ENCODE measurements at places on chromosomes 4 and X. TPM values are rescaled to one million over a fixed set of nuclear protein-coding genes. Genes with fewer than 3 reads are reported as not detected.

DNA sequence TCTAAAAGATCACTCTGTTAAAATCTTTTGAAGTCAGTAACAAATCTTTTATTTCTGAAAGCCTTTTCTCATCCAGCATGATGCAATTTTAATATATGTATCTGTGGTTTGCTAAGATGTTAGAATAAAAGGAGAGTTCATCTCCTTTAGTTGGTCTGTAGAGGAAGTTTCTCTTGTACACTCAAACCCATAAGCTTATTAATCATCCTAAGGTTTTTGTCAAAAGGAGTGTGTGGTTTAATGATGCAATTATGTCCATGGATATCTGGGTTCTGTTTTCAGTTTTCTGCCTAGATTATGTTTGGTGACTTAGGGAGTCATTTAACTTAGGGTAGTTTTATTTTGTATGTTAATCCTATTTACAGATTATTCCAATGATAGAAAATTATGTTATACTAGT, 52.1 kb upstream of the NDST4 start:
- DNase-seq: no peak

DNA sequence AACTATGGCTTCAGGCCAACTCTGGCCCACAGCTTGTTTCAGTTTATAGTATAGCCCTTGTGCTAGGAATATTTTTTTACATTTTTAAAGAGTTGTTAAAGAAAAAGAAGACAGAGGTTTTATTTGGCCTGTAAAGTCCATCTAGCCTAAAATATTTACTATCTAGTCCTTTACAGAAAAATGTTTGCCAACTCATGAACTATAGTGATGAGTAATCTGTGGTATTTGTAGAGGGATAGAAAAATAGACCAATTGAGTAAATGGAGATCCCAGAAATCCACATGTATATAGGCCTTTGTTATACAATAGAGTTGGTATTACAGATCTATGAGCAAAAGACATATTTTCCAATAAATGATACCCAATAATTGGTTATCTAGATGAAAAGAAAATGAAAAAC, 288.7 kb downstream of the PRDM5 start:
- no peak for DNase-seq

DNA sequence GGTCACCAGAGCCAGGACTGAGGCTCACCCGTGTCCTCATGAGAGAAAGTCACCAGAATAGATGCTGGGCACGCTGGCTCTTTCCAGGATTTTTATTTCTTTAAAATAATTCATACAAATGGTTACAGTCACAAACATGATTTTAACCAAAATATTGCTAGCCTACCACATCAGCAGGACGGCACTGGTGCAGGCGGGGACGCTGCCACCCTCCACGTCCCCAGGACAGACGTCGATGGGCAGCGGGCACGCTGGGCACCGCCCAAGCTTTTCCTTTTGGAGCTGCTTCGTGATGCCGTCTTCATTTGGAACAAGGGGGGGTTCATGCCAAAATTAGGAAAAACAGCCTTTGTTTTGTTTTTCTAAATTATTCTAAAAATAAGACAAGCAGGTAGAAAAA, 37.6 kb downstream of the CTBP1 start:
- no peak for DNase-seq

- DNase-seq: no peak
Observed at GRCh38 chrX:11197671-11198070, 86.5 kb downstream of the HCCS start.

SPIN2B gene
- total RNA-seq: 15.5 TPM

DNA sequence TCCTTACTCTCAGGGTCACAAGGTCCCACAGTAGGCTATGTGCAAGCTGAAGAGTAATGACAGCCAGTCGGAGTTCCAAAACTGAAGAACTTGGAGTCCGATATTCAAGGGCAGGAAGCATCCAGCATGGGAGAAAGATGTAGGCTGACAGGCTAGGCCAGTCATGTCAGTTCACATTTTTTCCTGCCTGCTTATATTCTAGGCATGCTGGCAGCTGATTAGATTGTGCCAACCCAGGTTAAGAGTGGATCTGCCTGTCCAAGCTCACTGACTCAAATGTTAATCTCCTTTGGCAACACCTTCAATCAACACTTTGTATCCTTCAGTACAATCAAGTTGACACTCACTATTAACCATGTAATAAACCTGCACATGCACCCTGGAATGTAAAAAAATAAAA, 960.9 kb upstream of the HS3ST1 start:
- no peak for DNase-seq

SHOX gene
- total RNA-seq: 0.16 TPM

- no peak for DNase-seq
Observed at GRCh38 chrX:105765691-105766090, 56.6 kb upstream of the NRK start.

MAGEA2B gene
- not detected for total RNA-seq

DNA sequence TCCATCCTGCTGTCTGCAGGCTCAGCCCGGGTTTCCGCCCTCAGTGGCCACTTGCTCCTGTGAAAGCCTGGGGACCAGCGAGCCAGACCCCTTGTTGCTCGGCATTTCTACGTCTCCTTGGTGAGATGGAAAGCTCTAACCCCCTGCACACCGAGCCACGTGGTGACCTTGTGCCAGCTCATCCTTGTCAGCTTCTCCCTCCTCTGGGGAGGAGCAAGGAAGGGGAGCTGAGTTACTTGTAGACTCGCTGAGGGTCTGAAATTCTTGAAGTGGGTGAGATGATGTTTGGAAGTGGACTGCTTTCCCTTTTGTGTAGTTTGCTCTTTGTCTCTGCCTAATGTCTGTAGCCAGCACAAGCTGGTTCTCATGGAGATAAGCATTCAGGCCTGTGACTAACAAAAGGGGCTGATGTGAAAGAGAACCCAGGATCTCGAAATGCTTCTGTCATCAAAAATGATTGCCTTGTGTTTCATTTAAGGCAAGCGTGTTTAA, 29.3 kb downstream of the RGS12 start:
- DNase-seq: peak; percentile 30

MSANTD1 gene
- total RNA-seq: 1.2 TPM

DNA sequence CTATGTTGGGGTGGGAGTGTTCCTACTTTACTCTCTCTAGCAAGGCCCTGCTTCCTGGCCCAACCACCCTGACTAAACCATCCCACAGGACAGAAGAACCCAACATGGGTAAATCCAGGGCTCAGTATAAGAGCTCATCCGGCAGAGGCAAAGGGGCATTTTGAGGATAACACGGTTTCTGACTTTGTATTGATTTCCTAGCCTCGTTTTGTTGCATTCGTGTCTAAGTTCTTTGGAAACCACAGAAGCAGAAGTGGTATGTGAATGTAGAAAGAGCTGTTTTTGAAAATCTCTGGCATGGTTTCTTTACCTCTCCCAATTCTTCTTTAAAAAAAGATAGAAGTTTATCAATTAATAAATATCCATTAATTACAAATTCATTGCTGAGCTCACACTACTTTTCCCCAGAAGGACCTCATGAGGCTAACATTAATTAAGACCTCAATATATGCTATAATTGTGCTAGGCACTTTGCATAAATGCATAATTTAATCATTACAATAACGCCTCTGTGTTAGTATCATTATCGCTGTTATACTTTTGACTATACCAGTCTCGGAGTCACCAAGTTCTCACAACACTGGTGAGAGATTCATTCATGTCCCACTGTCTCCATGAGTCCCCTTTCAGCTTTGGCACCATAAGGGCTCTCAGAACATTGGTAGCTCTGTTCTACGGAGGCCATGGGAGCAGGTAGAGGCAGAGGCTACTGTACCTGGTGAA, 5.8 kb upstream of the CLNK start:
- no peak for DNase-seq

DNA sequence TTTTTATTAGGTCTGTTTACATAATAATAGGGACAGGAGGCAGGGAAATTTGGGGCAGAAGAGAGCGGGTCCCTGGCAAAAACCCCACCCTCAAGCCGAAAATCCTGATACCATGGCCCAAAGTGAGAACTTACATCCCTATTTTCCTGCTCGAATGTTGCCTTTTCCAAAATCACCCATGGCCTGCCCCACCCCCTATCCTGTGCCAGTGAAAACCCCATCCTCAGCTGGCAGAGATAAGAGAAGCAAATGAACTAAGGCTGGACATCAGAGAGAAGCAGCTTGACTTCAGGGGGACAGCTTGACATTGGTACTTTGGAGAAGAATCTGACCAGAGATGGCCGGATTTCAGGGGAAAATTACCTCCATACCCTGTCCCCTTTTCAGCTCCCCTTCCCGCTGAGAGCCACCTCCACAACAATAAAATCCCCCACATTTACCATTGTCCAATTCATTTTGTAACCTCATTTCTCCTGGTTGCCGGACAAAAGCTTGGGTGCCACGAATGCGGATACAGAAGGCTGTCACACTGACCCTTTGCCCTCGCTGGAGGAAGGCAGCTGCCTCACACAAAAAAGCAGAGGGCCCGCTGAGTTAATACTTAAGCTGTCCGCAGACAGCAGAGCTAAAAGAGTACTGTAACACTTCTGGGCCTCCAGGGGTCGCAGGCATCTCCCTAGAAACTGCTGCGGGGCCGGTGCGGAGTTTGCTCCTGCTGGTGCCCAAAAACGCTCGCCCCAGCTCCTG, 196.2 kb downstream of the SNCA start:
- peak; percentile 58 for DNase-seq

DNA sequence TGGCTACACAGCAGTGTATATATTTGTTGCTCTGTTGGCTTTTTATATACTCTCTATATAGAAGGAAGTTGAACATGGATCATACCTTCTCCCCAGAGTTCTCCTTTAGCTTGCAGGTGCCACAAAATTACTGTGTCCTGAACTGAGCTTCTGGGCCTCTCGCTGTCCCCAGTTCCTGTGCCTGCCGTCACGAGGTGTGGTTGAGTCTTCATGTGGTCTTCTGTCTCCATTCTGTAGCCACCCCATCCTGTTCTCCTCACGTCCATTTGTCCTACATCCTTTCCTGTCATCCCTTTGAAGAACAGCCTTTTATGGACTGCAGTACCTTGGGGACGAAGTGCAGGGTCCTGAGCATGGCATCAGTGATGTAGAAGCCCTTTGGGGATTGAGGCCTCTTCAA, 14.5 kb downstream of the TMEM131L start:
- no peak for DNase-seq

- no peak for DNase-seq
Observed at GRCh38 chrX:106898462-106898861, 4.7 kb downstream of the RIPPLY1 start.

DNA sequence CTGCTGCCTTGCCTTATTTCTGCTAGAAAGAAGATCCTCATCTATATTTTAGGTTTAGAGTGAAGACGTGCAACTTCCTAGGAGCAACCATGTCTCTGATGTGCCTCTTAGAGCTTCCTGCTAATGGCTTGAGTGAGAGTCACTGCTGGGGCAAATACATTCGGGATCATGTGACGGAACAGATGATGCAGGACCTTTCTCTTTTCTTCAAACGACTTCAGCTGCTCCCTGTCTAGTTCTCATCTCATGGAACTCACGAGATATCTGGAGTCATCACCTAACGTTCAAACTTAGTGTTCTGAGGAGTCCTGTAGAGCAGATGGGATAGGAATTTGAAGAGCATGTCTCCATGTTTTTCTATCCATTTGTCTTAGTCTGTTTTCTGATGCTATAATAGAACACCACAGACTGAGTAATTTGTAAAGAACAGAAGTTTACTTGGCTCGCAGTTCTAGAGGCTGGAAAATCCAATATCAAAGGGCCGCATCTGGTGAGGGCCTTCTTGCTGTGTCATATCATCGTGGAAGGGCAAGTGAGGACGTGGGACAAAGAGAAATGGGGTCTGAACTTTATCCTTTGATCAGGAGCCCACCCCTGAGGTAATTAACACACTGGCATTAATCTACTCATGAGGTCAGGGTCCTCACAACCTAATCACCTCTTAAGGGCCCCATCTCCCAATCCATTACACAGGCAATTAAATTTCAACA, 43.5 kb upstream of the SCRG1 start:
- no peak for DNase-seq

GRCh38 chrX:22314211-22314610, 41.5 kb downstream of the CBLL2 start:
- no peak for DNase-seq

MTMR8 gene
- total RNA-seq: 4.0 TPM

- no peak for DNase-seq
Observed at GRCh38 chrX:2464677-2465166, 36.1 kb downstream of the DHRSX start.

UGT2A1 gene
- not detected for total RNA-seq

DNA sequence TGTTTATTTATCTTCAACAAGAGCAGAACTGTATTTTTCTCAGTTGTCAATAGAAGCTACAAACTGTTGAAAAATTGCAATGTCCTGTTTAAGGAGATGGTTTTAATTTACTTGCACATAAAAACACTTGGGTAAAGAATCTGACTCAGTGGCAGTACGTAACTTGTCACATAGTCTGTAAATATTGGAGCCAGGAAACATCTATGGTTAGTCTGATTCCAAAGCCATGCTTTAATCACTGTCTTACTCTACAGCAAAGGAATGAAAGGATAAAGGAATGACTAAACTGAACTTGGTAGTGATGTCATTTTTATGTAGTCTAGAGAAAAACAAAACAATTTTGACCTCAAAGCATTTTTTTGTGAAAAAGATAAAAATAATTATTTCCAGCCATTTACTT, 537.2 kb downstream of the STIM2 start:
- no peak for DNase-seq

DNA sequence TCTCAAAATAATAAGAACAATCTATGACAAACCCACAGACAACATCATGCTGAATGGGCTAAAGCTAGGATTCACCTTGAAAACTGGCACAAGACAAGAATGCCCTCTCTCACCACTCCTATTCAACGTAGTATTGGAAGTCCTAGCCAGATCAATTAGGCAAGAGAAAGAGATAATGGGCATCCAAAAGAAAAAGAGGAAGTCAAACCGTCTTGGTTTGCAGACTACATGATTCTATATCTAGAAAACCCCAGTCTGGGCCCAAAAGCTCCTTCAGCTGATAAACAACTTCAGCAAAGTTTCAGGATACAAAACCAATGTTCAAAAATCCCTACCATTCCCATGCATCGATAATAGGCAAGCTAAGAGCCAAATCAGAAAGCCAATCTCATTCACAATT, 59.0 kb downstream of the CHM start:
- DNase-seq: no peak

- no peak for DNase-seq
Observed at GRCh38 chrX:43627669-43628068, 28.4 kb upstream of the MAOA start.

DNA sequence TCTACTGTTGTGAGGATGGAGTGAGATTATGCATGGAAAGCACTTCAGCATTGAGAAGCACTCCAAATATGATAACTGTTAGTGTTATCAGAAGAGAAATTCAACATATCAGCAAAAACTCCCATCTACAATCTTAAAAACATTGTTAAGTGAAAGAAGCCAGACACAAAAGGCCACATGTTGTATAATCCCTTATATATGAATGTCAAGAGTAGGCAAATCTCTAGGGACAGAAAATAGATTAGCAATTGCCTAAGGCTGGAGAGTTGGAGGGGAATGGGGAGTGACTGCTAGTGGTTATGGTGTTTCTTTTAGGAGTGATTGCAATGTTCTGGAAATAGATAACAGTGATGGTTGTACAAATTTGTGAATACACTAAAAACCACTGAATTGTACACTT, 122.5 kb upstream of the LNX1 start:
- DNase-seq: no peak
